ENCODE measurements at places on chromosomes 5 and 9.

GRCh38 chr9:114055894-114056293, 22.2 kb downstream of the AMBP start:
- DNase-seq, result no peak

DNA sequence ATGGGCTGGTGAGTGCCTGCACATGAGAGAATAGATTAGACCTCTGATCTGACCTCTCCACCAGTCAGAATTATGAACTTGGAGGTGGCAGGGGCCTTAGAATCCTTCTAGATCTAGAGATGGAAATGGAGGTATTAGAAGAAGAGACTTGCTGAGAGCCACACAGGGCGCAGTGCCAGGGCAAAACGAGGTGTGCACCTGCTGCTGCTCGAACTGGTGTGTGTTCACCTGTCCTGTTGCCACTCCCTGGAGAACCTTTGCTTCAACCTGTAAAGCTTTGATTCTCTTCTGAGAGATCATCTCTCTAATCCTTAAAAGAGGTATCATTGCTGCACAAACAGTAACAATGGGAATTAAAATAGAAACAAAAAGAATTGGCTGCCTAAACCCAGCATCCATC, 24.9 kb downstream of the FRMPD1 start:
- no peak for DNase-seq

- DNase-seq, result no peak
These were observed 13.8 kb downstream of the SLC44A1 start for GRCh38 chr9:105258225-105258737.

DNA sequence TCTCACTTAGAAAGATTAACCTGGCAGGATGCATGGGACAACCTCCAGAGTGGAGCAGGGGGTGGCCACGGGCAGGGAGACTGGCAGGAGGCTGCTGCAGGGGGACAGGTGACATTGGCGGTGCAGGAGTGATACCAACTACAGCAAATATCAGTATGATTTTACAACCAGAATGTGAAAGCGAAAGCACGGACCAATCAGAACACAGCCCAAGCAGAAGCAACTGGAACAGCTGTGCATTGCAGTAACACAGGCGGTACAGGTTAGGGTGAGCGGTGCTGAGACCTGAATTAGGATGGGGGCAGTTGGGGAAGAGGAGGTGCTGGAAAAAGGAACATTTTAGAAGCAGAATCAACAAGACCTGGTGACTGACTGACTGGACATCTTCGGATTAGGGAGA, 29.3 kb downstream of the POLR1E start:
- DNase-seq, result no peak

GRCh38 chr5:140399979-140400729, 1.5 kb upstream of the ANKHD1 start:
- no peak for DNase-seq

DNA sequence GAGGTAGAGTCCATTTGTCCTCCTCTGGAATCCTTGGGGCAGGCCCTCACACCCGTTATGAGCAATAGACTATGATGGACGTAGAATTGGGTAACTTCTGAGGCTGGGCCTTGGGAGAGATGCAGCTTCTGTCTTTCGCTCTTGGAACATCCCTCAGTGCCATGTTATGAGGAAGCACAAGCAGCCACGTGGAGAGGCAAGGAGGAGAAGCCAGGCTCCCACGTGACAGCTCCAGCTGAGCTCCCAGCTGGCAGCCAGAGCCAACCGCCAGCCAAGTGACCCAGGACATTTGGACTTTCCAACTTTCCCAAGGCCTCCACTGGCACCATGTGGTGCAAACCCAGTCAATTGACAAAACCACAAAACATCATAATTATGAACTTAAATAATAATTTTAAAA, 43.0 kb upstream of the BOD1 start:
- DNase-seq, result no peak

DNA sequence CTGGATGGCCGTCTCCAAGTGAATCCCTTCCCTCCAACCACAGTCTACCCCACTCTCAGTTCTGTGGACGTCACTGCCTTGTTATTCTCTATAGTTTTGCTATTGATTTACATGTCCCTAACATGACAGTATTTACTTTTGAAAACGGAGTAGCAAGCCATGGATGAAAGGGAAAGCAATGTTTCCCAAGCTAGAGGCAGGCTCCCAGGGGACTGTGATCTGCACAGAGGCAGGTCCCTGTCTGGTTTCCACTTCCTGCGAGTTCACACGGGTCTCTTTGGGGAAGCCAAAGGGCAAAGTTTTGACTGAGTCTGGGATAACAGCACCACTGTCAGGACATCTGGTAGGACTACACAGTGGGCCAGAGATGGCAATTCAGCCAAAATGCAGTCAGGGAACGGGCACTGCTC, 12.7 kb downstream of the C9orf153 start:
- DNase-seq, result peak; percentile 39

GRCh38 chr5:166581826-166582225, 1709.6 kb upstream of the WWC1 start:
- no peak for DNase-seq

DNA sequence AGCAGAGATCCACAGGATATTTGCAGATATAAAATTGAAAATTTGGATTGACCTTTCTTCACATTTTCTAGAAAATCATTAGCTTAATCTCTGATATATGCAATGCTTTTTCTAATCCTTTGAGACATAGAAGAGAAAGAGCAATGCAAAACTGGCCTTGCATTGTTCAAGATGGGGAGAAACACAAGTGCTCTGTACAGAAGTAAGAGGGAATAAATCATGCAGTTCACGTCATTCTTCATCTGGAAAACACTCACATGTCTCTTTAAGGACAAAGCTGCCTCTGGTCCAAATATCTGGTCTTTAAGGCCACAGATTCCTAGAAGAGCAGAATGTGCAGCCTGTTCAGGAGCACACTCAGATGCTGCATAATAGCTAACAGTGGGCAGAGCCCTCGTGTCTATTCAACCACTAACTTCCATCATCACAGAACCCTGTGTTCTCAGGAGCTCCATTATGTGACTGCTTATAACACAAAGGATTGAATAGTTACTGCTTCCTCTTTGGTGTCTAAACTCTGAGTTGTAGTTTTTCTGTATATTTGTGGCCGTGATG, 277.5 kb downstream of the PLK2 start:
- DNase-seq, result no peak

DNA sequence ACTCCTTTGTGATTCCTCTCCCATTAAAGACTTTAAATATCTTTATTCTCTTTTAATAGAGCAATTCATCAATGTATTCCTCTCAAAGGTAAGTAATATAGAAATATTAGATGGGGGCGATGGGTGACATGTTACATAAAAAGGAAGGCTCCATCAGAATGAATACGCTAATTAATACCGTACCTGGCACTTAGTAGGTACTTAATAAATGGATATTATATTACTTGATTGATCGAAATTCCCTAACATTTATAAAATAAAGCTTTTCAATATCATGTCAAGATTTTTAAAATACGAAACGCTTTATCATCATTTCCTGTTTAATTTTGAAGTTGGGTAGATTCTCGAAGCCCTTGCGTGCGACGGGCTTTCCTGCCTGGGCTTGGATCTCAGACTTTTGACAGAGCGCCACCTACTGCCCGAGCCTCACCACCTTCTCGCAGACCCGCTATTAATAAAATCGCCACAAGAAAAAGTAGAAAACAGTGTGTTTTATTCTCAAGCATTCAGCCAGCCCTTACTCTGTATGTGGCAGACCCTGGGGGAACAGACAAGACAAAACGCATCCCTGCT, 99.4 kb downstream of the C5orf15 start:
- peak; percentile 73 for DNase-seq

GRCh38 chr5:175593794-175594193, 64.1 kb upstream of the HRH2 start:
- DNase-seq, result no peak

- no peak for DNase-seq
These were observed 108.5 kb upstream of the PTPRD start for GRCh38 chr9:10721301-10721700.

DNA sequence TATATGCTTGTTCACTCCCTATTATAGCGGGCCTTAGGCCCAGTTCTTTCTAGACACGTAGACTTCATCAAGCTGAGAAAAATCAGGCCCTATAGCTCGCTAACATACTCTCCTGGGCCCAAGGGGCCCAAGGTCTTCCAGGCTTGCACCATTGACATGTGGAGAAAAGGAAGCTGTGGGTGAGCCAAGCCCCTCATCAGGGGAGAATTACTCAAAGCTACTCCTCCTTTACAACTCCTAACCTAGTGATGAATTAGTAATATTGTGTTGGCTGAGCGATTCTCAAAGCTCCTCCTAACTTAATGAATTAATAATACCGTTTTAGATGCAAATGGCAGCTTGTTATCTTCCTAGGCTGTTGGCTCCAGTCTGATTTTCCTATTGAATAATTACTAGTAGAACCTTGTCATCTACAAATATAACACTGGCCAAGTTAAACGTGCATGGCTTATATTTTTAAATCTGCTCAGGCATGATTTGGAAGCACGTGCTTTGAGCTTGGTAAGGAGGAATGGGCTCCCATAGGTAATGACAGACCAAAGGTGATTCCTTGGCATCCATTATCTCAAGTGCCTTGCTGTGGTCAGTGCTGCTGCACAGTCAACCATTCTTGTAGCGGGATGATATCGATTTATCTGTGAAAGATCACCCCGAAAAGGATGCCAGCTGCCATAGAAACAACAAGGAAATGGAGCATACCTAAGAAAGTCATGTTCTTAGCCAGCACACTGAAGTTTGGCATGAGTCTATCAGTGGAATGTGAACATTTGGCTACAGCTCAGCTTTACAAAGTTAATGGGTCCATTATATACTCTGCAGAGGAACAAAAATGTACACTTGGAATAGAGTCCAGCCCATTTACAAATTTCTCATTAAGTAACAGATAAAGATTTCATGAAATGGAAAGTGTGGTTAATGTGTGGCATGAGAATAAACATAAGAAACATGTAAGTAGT, 23.8 kb downstream of the LVRN start:
- DNase-seq, result peak; percentile 75

DNA sequence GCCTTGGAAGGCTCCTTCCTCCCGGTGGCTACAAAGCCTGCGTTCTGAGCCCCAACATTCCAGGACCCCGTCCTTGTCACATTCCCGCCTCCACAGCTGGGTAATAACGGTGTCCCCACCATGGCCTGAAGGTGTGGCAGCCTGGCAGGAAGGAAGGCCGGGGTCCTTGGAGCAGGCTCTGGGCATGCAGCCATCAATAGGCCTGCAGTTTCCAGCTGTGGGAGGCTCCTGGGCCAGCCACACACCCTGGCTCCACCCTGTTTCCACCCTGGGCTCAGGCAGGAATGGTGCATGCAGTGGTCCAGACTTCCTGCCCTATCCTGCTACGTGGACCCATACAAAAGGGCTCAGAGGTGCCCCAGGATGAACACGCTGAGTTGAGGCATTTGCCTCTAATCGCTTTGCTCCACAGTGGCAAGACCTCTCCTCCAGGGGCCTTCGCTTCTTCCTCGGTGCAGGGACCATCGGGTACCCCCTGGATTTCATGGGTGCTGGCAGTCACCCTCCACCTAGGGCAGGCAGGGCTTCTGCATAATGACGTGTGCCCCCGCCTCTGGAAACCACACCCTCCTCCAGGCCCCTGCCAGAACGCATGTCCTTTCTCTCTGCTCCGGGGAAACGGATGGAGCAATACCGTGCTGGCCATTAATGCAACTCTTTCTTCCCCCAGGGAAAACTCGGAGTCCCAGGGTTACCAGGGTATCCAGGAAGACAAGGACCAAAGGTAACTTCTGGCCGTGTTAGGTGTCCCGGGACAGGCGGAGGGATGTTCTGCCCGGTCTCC, 95.1 kb upstream of the FCN2 start:
- no peak for DNase-seq

DNA sequence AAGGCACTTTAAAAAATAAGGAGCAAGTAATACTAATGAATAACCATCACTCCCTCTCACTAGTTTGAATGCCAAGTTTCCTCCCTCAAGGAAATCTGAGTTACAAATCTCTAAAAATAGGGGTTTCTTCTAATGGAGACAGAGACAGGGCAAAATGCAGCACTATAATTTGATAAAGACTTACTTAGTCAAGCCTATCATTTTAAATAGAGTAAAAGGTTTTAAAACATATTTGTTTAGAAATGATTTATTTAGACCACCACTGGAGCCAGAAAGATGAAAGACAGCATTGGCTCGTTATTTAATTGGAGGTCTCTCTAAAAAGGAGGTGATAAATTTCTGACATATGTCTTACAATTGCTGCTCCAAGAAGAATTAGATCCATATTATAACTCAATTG, 228.7 kb downstream of the TLE1 start:
- no peak for DNase-seq

DNA sequence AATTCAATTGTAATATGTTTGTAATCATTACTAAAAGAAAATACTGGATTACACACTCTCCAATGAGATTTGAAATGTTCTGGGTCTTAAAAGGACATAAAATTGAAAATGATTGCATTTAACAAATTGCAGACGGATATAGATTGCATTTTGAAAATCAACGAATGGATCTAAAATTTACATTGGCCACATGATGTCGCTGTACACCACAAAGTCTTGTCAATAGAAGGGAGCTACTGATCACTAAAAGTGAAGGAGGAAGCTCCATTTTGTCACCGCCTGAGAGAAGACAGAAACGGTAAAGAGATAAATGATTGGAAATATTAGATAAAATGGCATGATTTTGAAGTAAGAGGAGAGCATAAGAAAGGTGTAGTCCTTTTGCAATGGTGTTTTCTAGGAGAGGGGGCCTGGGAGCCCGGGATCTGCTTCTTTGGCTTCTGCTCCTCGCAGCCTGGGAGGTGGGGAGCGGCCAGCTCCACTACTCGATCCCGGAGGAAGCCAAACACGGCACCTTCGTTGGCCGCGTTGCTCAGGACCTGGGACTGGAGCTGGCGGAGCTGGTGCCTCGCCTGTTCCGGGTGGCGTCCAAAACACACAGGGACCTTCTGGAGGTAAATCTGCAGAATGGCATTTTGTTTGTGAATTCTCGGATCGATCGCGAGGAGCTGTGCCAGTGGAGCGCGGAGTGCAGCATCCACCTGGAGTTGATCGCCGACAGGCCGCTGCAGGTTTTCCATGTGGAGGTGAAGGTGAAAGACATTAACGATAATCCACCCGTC, at the start of gene PCDHA1:
Gene PCDHA1, plus strand, starts transcription at position 236 of the 782 bp plus-strand sequence.
- no peak for DNase-seq

- no peak for DNase-seq
These were observed 32.7 kb upstream of the KCNMB1 start for GRCh38 chr5:170421826-170422225.

GRCh38 chr5:179680780-179681401, at the start of gene CBY3:
TSS of gene CBY3 (minus strand) at chr5:179681034. CDS start at chr5:179680918, 116 bp downstream.
- DNase-seq, result no peak

- peak; percentile 15 for DNase-seq
These were observed 6.1 kb downstream of the NOTCH1 start for GRCh38 chr9:136539427-136540421.

All from fibroblast of gingiva (primary cell).